Osteoblast (primary cell): ENCODE measurements at places on chromosomes 4 and X. TPM values are rescaled to one million over a fixed set of nuclear protein-coding genes. Genes with fewer than 3 reads are reported as not detected.
A peak's percentile ranks its signal among the peaks of the same experiment; 100 is the strongest.

DNA sequence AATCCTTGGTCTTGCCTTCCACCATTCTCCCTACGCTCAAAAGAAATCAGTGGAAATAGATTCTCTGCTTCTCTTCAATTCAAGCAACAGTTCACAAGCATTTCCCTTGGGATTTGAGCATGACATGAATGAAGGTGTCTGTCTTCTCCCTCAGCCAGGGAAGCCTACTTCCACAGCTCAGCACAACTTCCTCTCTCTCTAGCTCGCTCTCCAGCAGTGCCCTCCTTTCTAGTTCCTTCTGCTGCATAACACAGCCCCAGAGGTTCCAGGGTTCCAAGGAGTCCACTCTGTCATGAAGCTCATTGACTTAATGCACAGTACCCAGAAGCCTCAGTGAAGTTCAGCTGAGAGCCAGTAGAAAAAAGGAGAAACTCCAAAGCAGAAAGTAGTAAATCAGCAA lies 81.3 kb downstream of the PLS3 start:
- no peak for DNase-seq

Gene FHDC1
- 0.29 and 0.36 TPM in 2 replicates for total RNA-seq

DNA sequence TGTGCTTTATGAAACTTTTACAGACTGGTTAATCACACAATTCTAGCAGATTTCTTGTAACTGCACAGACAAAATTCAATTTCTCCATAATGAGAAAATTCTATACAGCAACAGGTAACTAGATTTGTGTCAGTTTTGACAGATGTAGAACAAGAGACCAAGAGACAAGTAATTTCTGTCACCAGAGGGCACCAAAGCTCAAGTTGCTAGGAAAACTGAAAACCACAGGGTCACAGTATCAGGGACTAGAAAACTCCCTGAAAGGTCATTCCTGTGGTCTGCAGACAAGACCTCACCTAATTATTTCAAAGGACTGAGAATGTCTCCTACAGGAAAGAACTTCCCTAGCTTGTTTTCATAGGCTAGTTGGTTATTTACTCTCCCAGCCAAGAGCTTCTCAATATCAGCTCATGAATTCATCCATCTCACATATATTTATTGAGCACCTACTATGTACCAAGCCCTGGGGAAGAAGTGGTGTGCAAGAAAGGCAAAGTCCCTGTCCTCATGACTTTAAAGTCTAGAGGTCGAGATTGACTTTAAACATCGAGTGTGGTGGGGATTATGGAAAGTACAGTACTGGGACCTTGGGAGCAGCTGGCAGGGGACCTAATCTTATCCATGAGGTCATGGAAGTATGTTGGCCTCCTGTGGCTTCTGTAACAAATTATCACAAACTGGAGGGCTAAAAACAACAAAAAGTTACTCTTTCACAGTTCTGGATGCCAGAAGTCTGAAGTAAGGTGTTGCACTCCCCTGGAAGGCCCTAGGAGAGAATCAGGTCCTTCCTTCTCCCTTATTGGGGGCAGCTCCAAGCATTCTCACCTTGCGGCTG lies 47.8 kb upstream of the SETD7 start:
- no peak for DNase-seq

Gene FAAH2
- total RNA-seq, result under 0.01 TPM in 1 of 2 replicates, not detected in the other

GRCh38 chrX:71396576-71396975 lies 30.4 kb downstream of the TAF1 start:
- DNase-seq, result no peak

DNA sequence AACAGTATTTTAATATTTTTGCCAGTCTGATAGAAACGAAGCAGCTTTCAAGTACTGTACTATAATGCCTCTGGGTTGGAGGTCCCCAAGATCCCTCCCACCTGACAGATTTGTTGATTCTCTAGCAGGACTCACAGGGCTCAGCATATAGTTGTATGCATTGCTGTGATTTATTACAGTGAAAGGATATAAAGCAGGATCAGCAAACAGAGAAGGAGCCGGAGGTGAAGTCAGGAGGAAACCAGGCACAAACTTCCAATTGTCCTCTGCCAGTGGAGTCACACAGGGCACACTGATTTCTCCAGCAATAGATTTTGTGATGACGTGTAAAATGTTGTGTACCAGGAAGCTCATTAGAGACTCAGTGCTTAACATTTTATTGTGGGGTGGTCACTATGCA lies 19.0 kb downstream of the USP53 start:
- DNase-seq, result no peak

Gene KLKB1
- total RNA-seq, result under 0.01 TPM in 1 of 2 replicates, not detected in the other

DNA sequence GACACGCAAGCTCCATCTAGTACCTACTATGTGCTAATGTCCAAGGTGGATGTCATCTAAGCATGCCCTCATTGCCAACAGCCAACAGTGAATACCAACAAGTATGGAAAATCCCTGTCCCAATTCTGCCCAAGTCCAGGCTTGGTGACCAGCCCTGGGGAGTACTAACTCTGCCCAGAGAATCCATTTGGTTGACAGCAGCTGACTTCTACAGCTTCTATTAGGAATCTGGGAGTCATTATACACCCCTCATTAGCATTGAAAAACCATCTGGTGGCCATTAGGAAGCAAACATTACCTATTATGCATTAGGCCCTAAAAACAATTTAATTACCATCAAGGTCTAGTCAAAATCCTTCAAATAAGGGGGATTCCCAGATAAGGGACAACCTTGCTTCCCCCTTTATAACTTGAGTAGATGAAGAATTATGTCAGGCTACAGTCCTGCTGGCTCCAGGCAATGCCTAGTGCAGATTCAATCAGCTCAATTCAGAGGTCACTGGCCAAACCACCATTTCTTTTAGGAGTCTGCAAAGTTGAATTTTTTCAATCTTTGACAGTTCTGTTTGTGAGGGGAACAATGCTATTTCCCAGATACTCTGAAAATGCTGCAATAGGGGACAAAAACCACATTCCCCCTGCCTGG lies 228.0 kb upstream of the LDB2 start:
- DNase-seq, result no peak

Gene USP53
- 61.9 and 70.7 TPM in 2 replicates for total RNA-seq

GRCh38 chrX:133389975-133390374 lies 25.3 kb downstream of the GPC4 start:
- no peak for DNase-seq

Gene TMEM150C
- 3.3 and 7.1 TPM in 2 replicates for total RNA-seq

Gene SMIM10L2A
- total RNA-seq, result under 0.01 and 0.29 TPM in 2 replicates

DNA sequence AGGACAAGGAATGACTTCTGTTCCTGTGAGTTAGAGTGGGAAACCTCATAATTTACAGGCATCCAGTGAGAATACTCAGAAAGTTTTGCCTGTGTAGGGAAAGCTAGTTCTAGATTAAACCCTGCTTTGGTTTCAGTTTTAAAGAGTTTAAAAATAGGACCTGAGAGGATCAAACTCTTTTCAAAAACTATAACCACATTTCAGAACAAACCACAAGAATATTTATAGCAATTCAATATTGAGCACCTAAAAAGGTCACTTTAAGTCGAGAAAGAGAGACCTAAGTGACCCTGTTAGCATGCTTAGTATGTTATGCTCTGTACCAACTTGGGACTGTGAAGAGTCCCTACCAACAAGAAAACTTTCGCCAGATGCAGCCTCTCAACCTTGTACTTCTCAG lies 17.4 kb upstream of the PWWP3B start:
- no peak for DNase-seq

GRCh38 chr4:1771555-1772305 lies 21.4 kb upstream of the FGFR3 start:
- no peak for DNase-seq

GRCh38 chr4:108129196-108129595 lies 39.5 kb downstream of the LEF1 start:
- DNase-seq, result no peak

DNA sequence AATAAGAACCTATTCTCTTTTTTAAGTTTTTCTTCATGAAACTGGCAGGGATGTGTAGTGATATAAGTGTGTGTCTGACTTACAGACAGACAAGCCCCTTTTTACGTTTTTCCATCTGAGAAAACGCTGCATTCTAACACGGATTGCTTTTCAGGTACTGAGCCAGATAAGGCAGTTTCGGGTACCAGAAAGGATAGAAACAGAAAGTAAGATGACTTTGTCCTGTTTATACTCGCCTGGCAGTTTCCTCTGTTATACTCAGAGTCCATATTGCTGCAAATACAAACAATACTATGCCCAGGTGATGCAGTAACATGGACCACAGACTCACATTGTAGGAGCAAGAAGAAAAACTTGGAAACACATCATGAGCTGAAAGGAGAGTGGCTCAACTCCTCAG lies 2320.6 kb upstream of the AGA start:
- no peak for DNase-seq

DNA sequence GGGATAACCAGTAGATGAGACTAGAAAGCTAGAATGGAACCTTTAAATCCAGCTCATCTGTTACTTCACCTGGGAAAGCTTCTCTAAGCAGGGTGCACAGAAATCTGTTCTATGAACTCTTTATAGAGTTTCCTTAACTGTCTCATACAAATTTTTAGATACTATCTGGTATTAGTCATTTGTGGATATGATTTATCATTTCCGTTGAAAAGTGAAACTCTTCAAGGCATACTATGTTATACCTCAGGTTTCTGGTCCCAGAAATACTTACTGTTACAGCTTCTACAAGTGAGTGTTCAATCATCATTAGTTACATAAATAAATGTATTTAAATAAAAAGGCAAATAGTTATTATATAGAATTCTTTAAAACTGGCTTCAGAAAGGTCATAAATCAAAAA lies 298.3 kb upstream of the AGA start:
- no peak for DNase-seq

- DNase-seq, result peak; percentile 93
Observed at GRCh38 chr4:3868211-3869173, 102.3 kb downstream of the ADRA2C start.

DNA sequence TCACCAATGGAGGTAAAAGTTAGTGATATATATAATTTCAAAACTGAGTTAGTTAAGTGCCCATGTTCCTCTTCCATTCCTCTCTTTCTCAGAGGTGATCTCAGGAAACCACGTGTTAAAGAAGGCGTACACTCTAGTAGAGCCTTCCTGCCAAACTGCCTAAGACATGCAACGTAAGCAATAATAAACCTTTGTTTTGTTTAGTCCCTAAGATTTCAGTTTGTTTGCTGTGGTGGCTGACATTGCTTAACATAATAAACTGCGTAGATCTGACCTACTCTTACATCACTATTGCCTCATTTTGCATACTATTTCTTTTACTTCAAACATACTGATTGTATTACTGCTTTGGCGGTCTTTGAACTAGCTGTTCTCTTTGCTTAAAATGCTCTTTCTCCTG lies 99.2 kb downstream of the JADE1 start:
- no peak for DNase-seq

DNA sequence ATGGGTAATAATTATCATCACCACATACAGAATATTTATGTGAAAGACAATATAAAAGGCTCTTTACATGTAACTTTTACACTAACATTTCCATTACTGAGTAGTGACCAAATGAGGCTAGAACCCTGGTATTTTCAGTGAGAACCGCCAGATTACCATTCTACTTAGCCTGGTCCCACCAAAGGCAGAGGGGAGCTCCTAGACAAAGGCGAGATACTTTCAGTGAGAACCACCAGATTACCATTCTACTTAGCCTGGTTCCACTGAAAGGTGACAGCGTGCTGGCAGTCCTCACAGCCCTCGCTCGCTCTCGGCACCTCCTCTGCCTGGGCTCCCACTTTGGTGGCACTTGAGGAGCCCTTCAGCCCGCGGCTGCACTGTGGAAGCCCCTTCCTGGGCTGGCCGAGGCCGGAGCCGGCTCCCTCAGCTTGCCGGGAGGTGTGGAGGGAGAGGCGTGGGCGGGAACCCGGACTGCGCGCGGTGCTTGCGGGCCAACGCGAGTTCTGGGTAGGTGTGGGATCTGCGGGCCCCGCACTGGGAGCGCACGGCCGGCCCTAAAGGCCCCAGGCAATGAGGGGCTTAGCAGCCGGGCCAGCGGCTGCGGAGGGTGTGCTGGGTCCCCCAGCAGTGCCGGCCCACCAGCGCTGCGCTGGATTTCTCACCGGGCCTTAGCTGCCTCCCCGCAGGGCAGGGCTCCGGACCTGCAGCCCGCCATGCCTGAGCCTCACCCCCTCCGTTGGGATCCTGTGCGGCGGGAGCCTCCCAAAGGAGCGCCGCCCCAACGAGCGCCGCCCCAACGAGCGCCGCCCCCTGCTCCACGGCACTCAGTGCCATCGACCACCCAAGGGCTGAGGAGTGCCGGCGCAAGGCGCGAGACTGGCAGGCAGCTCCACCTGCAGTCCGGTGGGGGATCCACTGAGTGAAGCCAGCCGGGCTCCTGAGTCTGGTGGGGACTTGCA lies 1276.1 kb downstream of the PCDH7 start:
- DNase-seq, result no peak

Gene VEGFD
- under 0.01 and 0.36 TPM in 2 replicates for total RNA-seq

Gene GAGE12F
- total RNA-seq, result not detected in 2 replicates

GRCh38 chr4:77538574-77539157 lies 67.0 kb upstream of the CXCL13 start:
- no peak for DNase-seq

- no peak for DNase-seq
Observed at GRCh38 chr4:130705023-130705422, 1609.1 kb downstream of the C4orf33 start.

GRCh38 chr4:14520171-14520570 lies 482.1 kb upstream of the CPEB2 start:
- DNase-seq, result no peak

DNA sequence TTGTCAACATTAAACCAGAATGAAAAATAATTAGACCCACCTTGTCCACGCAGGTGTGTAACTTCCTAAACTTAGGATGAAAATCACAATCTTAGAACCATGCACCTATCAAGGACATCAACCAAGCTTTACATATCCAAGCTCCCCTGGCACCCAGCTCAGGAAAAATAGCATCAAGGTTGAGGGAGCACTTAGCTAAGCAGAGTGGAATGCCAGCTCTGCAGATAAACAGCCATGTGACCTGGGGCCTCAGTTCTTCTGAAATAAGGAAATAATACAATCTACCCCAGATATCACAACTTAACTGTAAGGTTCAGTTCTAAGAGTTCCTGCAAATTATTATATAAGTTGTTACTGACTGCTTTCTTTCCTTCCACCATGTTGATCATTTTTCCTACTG lies 64.7 kb downstream of the DHX15 start:
- no peak for DNase-seq

Gene RASGEF1B
- total RNA-seq, result 4.1 and 5.8 TPM in 2 replicates

- peak; percentile 83 for DNase-seq
Observed at GRCh38 chr4:76905521-76905920, 7.6 kb upstream of the SOWAHB start.

- no peak for DNase-seq
Observed at GRCh38 chr4:113666386-113667114, 95.0 kb downstream of the CAMK2D start.
